ENCODE measurements at places on chromosomes 6 and 20. TPM values are rescaled to one million over a fixed set of nuclear protein-coding genes. Genes with fewer than 3 reads are reported as not detected.

- DNase-seq: no peak
These were observed 44.6 kb upstream of the SH3BGRL2 start for GRCh38 chr6:79586548-79586947.

- no peak for DNase-seq
These were observed 226.0 kb downstream of the SLC24A3 start for GRCh38 chr20:19438488-19438887.

GRCh38 chr6:42896178-42896719, 16.8 kb downstream of the RPL7L1 start:
- no peak for DNase-seq

GRCh38 chr6:38216451-38216850, 396.9 kb downstream of the ZFAND3 start:
- DNase-seq: no peak

DNA sequence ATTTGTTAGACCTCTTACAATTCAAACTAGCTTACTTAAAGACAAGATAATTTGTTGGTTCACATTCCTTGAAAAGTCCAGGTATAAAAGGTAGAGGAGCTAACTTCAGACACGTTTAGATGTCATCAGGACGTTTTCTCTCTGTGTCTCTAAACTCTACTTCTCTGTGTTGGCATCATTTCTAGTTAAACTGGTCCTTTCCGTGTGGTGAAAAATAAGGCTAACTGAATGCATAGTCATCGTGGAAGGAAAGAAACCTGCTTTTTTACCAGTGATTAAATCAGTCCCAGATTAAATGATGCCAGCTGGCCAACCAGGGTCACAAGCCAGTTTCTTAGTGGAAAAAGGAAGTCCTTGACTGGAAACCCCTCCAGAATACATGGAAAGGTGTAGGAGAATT, 168.4 kb upstream of the AHI1 start:
- no peak for DNase-seq

SPDEF gene
- total RNA-seq: 0.23 TPM
